Suprapubic skin (tissue), 4 donors: ENCODE measurements at places on chromosomes 3 and 15. TPM values are rescaled to one million over a fixed set of nuclear protein-coding genes. Genes with fewer than 3 reads are reported as not detected.

GRCh38 chr15:64950888-64951287 is 38.8 kb downstream of the SPG21 start:
- H3K4me3 ChIP-seq, result no peak overlapping the region
- no peaks in the 10 kb centered on the region for H3K4me1 ChIP-seq
- DNase-seq, result no peak
- H3K27me3 ChIP-seq, result no peaks in the 10 kb centered on the region
- peaks cover 14% of the 10 kb centered on the region for H3K36me3 ChIP-seq

DNA sequence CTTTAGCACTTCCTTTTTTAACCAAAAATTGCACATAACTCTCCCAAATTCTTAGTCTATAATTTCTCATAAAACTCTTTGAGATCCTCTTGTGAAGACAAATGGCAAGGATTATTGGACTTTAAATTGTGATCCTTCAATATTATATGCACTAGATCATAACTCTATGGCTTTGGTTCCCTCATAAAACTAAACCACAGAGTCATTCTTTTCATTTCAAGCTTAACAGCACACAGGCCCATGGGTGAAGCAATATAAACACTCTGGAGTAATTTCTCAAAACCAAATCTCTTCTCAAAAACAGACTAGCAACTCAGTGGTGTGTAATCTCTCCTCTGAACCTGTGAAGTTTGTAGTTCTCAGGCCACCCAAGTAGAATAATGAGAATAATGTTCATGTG is 171.0 kb upstream of the NECTIN3 start:
- H3K4me3 ChIP-seq, result no peak overlapping the region
- H3K36me3 ChIP-seq, result no peaks in the 10 kb centered on the region
- H3K27me3 ChIP-seq, result no peaks in the 10 kb centered on the region
- DNase-seq, result no peak

DNA sequence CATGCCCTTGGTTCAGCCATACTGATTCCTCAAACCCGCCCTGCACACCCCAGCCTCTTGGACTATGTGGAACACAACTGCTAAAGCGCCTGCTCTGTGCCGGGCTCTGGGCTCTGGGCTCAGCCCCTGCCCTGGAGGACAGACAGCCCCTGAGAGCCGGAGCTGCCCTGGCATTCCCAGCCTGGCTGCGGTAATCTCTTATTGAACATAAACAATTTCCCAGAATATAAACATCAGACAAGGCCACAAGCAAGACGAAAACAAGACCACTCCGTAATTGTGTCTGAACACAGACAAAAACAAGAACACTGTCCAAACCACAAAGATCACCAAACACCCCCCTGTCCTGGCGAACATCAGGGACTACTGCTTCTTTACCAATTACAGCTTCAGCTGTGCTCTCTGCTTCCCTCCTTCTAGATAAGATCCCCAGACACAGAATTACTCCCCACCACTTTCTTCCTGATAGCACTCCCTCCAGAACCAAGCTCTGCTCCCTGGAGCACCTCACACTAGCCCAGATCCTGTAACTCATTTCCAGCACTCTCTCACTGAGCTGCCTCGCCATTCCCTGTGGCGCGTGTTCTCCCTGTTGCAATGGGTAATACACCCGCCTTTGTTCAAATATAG is 57.1 kb upstream of the TLE3 start:
- H3K4me3 ChIP-seq, result no peak overlapping the region
- no peaks in the 10 kb centered on the region for H3K27me3 ChIP-seq
- peaks cover 12% of the 10 kb centered on the region for H3K4me1 ChIP-seq
- no peak for DNase-seq
- no peak overlapping the region for H3K27ac ChIP-seq

DNA sequence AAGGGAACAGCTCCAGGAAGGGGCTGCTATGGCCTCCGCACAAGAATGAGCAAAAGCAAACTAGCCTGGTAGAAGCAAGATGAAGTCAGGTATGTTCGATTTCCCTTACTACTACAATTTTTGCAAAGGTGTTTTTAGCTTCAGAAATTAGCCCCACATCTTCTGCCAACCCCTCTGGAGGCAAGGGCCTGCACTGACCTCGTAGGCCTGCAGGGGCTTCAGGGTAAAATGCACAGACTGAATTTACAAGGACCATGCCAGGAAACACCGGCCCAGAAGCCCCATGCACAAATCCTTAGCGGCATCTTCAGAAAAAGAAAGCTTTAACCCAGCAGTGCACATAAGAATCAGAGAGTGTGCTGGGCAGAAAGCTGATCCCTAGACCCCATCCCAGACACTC is 53.0 kb downstream of the SLC6A1 start:
- no peaks in the 10 kb centered on the region for H3K36me3 ChIP-seq
- H3K4me1 ChIP-seq, result no peaks in the 10 kb centered on the region

DNA sequence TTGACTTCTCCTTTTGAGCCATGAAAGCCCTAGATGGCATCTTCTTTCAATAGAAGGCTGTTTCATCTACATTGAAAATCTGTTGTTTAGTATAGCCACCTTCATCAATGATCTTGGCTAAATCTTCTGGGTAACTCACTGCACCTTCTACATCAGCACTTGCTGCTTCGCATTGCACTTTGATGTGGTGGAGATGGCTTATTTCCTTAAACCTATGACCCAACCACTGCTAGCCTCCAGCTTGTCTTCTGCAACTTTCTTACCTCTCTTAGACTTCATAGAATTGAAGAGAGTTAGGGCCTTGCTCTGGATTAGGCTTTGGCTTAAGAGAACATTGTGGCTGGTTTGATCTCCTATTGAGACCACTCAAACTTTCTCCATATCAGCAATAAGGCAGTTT is 189.8 kb downstream of the PLCL2 start:
- no peaks in the 10 kb centered on the region for H3K4me1 ChIP-seq
- DNase-seq, result no peak
- H3K27me3 ChIP-seq, result no peaks in the 10 kb centered on the region

DNA sequence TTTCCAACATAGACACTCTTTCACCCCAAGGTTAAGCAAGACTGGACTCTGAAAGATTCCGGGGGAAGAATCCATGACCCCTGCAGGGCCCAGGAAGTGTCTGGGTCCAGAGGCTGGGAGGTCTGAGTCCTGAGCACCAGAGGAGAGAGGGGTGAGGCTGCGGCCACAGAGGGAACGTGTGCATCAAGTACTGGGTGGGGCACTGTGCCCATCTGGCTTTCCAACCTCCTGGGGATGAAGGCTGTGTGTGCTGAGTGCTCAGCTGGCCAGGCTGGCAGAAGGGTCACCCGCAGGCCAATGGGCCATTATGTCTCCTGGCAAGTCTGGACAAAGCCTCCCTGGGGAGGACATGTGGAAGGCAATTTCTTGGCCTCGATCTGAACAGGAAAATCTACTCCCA is 3.3 kb downstream of the CHRNA3 start:
- H3K4me3 ChIP-seq, result no peak overlapping the region
- no peaks in the 10 kb centered on the region for H3K36me3 ChIP-seq
- H3K4me1 ChIP-seq, result peaks cover 19% of the 10 kb centered on the region
- H3K27ac ChIP-seq, result no peak overlapping the region
- H3K27me3 ChIP-seq, result peaks cover 40% of the 10 kb centered on the region

- no peaks in the 10 kb centered on the region for H3K27me3 ChIP-seq
- DNase-seq, result no peak
- peaks cover 1% of the 10 kb centered on the region for H3K4me1 ChIP-seq
- no peak overlapping the region for H3K27ac ChIP-seq
- no peak overlapping the region for H3K4me3 ChIP-seq
Measured at GRCh38 chr3:108096532-108097321, 5.9 kb upstream of the CD47 start.

DNA sequence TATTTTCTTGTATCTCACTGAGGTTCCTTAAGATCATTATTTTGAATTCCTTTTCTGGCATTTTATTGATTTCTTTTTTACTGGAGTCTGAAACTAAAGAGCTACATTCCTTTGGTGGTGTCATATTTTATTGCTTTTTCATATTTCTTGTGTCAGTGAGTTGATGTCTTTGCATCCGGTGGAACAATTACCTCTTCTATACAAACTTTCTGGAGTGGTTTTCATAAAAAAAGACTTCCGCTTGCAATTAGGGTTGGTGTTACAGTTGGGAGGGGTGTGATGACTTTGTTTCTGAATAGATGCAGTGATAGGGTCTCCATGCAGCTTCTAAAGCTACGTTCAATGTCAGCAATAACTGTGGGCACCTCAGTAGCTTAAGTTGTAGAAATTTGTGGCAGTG is 181.7 kb downstream of the LPP start:
- no peaks in the 10 kb centered on the region for H3K27me3 ChIP-seq
- no peaks in the 10 kb centered on the region for H3K4me1 ChIP-seq
- H3K27ac ChIP-seq, result no peak overlapping the region
- DNase-seq, result no peak
- no peak overlapping the region for H3K4me3 ChIP-seq
- no peaks in the 10 kb centered on the region for H3K36me3 ChIP-seq

The P3H2 gene
- 29.9 TPM for total RNA-seq

The LMAN1L gene
- not detected for total RNA-seq

The PLCH1 gene
- total RNA-seq, result 0.68 TPM

The TMCO5A gene
- not detected for total RNA-seq

The TNIK gene
- 2.3 TPM for total RNA-seq

The USP19 gene
- total RNA-seq, result 76.5 TPM
